ENCODE measurements at places on chromosomes 5 and 9.

- no peak for DNase-seq
Observed at GRCh38 chr5:139494832-139495231, 12.3 kb upstream of the STING1 start.

- DNase-seq = no peak
Observed at GRCh38 chr5:5124231-5124630, 15.9 kb upstream of the ADAMTS16 start.

DNA sequence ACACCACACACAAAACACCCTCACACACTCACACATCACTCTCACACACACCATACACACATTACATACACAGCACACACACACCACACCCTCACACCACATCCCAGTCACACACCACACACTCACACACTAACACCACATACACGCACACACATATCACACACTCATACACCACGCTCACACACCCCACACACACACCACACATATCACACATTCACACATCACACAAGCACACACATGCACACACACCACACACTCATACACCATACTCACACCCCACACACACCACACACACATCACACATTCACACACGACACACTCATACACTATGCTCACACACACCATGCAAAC, 543 bp upstream of the UBE2QL1 start:
- DNase-seq = no peak

DNA sequence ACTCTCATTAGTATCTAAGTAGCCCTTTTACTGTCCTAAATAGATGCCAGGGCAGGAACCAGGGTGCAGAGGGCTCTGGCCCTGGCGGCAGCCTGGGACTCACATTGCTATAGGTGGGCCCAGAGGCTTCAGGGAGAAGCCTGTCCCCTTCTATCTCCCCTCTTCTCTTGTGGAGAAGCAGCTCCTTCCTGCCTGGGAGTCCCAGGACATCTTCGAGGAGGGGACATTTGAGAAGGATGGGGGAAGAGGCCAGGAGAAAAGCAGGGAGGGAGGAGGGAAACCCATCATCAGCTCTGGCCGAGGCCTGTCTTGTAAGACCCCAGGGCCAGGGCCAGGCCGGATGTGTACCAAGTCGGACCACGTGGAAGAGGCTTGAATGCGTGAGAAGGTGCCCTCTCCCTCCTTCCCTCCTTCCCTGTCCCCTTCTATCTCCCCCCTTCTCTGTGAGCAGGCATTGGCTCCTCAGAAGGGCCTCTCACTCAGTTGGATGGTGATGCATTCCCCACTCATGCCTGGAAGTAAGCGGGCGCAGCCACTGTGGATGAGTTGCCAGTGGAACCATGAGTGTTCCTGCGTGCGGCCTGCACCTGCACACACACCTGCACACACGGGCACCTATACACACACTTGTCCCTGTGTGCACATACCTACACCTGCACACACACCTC, 20.7 kb upstream of the LPCAT1 start:
- DNase-seq = no peak

GRCh38 chr5:91025449-91025848, 357.7 kb downstream of the ARRDC3 start:
- no peak for DNase-seq

GRCh38 chr9:23850242-23850689, 24.2 kb upstream of the ELAVL2 start:
- DNase-seq = no peak

- no peak for DNase-seq
Observed at GRCh38 chr5:108334225-108334624, 47.7 kb downstream of the FBXL17 start.

DNA sequence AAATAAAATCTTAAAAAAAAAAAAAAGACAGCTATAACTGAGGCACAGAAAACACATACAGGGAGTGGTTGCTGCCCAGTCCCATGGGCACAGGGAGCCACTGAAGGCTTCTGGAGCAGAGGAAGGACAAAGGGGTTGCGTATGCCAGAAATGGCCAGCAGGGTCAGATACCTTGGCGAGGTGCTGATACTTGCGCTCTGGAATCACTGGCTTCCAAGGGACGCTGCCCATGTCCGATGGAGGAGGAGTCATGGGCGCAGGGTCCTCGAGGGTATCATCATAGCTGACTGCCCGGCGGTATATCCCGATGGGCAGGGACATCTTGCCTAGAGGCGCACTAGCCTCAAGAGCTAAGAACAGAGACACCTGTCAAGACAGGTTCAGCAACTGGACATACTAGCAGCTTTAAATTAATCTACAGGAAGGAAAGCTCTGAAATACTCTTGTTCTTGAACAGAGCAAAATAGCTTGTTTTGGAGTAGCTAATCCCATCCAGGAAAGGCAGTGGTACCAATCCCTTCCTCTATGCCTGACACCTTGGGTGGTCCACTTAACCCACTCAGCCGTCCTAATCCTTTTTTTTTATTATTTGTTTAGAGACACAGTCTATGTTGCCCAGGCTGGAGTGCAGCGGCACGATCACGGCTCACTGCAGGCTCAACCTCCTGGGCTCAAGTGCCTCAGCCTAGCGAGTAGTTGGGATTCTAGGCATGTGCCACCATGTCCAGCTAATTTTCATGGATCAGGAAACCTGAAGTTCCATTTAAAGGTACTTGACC, 6.0 kb downstream of the KIAA1191 start:
- no peak for DNase-seq

DNA sequence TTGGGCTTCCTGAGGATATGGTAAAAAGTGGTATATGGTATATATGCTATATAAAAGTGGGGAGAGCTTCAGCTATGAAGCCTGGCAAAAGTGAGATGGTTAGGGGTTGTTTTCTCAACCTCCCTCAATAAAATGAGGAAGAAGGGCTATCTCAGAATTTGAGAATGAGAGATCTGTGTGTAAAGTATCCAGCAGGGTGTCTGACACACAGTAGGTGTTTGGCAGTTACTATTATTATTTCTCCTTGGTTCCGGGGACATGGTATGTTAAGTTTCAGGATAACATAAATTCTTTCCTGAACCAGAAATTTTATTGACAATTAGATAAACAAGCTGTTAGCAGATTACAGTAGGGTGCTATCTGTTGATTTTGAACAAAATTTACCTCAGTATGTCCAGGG, 94.1 kb downstream of the DENND1A start:
- DNase-seq = no peak
